CD4-positive, CD25-positive, alpha-beta regulatory T cell (primary cell): ENCODE measurements at places on chromosomes 2 and 18. TPM values are rescaled to one million over a fixed set of nuclear protein-coding genes. Genes with fewer than 3 reads are reported as not detected.
A peak's percentile ranks its signal among the peaks of the same experiment; 100 is the strongest.

- peak; percentile 45 for DNase-seq
Observed at GRCh38 chr2:15943378-15944280, 3.3 kb downstream of the MYCN start.

DNA sequence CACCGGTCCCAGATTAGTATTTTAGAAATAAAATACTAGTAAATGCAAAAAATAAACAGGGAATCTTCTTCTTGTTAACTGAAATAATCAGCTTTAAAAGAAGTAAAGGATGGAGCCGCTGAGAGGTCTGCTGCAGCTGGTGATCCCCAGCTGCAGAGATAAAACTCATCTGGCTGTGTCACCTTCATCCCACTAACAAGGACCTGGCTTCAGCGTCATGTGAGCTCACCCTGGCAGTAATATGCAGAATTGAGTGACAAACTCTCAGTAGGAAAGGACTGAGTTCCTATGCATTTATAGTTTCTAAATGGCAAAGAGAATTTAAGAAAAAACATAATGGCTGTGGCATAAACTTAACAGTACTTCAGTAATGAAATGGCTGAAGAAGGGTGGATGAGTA is 27.3 kb downstream of the VPS4B start:
- no peak for DNase-seq

Gene SCN1A
- total RNA-seq = not detected

- DNase-seq = no peak
Observed at GRCh38 chr2:238339814-238340213, 19.5 kb downstream of the TRAF3IP1 start.

DNA sequence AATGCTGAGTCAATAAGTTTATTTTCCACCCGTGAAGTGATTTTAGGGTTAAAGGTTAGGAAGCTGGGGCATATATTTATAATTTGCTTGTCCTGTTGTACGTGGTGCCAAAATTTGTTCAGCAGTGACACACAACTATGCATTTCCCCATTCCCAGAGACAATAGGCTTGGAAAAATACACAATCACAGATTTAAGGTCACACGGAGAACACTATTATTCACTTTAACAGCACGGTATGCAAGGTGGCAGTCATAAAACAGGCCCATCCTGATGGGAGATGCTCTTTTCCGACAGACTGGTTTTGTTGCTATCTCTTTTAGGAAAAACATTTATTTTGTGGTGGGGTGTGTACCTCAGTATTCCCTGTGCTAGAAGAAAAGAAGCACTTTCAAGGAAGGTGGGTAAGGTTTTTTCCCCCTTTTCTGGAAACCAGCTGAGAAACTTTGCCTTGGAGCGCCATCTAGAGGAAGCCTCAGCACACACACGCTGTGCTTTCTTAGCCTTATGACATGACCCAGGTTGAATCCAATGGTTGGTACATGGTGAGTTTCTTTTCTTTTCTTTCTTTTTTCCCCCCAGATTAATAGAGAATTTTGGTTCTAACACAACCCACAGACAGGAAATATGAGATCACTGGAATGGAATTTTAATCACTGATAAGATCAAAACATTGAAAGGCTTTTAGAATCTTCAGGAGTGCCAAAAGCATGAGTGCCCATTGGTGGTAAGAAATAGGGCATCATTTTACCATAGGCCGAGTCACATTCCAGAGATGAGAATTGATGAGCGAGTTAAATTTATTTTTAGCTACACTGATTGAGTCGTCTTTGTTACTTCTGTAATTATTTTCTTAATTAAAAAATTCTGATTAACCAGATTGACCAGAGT is 332.1 kb downstream of the AGPS start:
- peak; percentile 47 for DNase-seq

Gene PAX8
- total RNA-seq = 1.8 TPM

- DNase-seq = no peak
Observed at GRCh38 chr2:21009662-21010225, 34.1 kb downstream of the APOB start.

- no peak for DNase-seq
Observed at GRCh38 chr2:127066942-127067341, 40.0 kb downstream of the BIN1 start.

Gene RTTN
- 36.4 TPM for total RNA-seq

- DNase-seq = no peak
Observed at GRCh38 chr2:126748188-126748760, 92.3 kb downstream of the GYPC start.

- DNase-seq = peak; percentile 31
Observed at GRCh38 chr2:102063487-102063911, 71.7 kb downstream of the IL1R2 start.

DNA sequence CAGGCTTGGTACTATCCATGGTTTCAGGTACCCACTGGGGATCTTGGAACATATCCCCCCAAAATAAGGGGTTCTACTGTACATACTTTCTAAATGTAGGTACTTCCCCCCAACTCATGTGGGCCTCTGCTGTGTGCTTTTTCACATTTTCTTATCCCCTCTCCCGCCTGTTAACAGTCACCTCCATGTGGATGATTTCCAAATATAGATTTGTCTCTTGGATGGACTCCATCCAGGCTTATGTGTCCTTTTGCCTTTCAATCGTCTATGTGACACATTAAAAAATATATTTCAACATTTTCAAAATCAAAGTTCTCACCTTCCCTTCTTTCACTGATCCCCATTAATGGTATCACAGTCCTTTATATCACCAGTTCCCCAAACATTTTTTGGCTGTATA is 44.4 kb downstream of the OSBPL6 start:
- no peak for DNase-seq

- no peak for DNase-seq
Observed at GRCh38 chr18:61209801-61210200, 123.4 kb upstream of the CDH20 start.

GRCh38 chr18:34623557-34623956 is 86.5 kb upstream of the DTNA start:
- no peak for DNase-seq

- DNase-seq = no peak
Observed at GRCh38 chr2:206422493-206422892, 20.8 kb upstream of the ADAM23 start.

GRCh38 chr2:237529452-237530402 is 36.6 kb upstream of the PRLH start:
- DNase-seq = no peak

Gene PSD4
- total RNA-seq = 124 TPM

DNA sequence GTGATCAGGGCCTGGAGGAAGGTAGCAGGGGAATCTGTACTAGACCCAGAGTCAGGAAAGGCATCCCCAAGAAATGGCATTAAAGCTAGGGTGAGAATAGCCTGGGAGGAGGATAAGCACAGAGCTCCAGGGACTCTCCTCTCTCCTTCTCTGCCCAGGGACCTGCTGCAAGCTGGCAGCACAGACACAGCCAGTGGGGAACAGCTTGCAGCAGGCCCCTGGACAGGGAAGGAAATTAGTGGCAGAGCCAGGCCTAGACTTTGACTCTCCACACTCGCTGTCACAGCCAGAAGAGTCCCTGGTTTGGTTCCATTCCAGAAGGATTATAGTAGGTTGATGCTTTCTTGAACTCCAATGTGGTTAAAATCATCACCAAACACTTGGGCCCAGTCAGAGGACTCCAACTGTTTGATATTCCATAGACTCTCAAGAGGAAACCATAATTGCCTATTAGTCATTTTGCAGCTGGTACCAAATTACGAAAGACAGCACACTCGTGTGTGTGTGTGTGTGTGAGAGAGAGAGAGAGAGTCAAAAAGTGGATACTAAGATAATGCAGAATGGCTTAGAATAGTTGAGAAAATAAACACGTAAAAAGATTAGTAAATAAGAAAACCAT is 95.5 kb upstream of the ATP8B1 start:
- no peak for DNase-seq

Gene SPRED2
- total RNA-seq = 6.3 TPM

- no peak for DNase-seq
Observed at GRCh38 chr2:118431997-118432396, 343.7 kb downstream of the INSIG2 start.

GRCh38 chr2:140654565-140654964 is 1476.3 kb downstream of the LRP1B start:
- no peak for DNase-seq

GRCh38 chr2:60312618-60313017 is 240.8 kb downstream of the BCL11A start:
- DNase-seq = peak; percentile 3

DNA sequence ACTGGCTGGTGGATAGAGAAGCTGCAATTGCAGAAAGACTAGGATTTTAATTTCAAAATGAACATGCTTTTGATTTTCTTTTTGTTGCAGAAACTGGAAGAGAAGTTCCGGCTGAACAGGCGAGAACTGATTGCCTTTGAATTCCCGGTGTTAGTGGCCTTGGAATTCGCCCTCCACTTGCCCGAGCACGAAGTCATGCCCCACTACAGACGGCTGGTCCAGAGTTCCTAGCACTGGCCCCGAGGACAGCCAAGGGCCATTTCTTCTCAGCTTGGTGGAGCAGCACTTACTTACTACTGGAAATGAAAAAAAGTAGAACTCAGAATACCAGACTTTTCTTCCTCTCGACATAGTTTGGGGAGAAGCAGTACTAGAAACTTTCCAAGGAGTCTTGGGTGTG is 121.9 kb downstream of the CABLES1 start:
- DNase-seq = no peak

Gene SDC1
- total RNA-seq = not detected

GRCh38 chr2:221716426-221717303 is 144.6 kb upstream of the EPHA4 start:
- no peak for DNase-seq

DNA sequence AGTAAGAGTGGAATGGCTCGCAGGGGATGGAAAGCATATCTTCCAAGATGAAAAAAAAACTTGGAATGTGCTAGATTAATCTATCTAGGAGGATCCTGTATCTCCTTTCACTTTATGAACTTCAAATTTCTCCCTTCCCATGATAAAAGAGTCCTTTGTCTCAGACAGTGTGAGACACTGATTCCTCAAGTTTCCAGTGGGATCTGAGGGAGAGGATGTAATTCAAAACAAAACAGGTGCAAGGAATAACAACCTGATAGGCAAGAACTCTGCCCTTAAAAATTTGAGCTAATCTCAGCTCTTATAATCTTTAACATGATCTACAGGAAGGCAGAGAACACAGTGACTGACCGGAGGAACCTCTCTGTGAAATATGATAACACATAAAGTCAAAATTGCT is 162.0 kb upstream of the ZFP36L2 start:
- DNase-seq = no peak

- DNase-seq = no peak
Observed at GRCh38 chr18:3530807-3531206, 80.8 kb downstream of the TGIF1 start.

DNA sequence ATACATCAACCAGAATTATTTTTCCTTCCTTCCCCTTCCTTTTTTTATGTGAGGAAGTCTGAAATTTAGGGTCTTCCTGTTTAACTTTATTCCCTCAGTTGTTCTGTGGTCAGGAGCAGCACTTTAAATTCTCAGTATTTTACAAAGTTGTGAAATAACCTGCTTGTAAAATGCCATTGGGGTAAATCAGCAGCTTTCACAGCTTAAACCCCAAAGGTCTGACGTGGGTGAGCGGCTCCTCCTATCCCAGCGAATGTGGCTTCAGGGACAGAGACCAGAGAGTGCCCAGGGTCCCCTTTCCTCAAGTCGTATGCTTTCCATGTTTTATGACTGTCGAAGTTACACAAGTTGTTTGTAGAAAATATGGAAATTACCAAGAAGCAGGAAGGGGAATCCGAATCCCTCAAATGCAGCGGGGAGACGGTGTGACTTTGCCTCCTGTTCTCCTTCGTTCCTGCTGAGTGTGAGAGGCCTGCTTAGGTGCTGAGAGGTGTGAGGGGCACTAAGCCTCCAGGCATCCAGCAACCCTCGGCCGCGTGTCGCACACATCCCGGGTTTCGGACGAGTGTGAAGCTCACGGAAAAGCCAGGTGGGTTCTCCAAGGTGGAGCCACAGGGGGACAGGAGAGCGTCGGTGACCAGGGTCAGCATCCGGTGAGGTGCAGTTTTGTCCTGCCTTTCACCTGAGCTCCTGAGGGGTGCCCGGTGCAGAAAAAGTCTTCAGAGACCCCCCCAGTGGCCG is 10.8 kb upstream of the KCNG2 start:
- DNase-seq = no peak

GRCh38 chr18:23992089-23992940 is 22.2 kb upstream of the TTC39C start:
- DNase-seq = peak; percentile 49

DNA sequence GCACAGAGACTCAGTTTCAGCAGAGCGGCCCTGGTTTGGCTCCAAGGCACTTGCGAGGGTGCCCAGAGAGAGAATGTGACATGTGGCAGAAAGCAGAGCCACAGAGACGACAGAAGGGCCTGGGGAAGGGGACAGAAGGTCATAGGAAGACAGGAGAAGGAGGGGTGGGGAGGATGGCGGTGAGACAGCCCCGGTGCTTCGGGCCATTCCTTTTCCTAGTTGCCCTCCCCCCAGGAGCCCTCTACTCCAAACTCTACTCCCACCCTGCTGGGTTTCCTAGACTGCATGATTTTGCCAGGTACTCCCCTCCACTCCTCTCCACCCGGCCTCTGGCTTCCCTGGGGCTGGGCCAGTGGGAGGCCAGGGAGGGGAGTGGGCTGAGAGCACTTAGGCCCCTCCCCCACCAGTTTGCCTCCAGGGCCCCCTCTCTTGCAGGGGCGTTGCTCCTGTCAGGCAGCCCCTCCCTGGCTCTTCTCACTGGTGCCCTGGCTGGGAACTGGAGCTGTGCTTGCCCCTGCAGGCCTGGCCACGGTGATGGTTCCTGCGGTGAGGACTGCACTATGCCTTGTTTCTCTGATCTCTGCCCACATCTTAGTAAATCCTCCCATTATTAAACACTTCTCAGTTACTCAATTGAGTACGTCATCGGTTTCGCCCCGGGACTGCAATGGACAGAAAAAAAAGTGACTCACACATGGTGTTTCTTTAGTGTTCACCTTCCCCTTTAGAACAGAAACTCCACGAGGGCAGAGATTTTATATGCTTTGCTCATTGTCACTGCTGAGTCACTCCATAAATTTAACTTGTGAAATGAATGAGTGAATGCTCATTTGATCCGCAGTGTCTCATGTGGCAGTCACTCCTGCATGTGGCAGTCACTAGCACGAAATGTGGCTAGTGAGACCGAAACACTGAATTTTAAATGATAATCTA is 58.7 kb upstream of the SP3 start:
- no peak for DNase-seq

GRCh38 chr2:72255540-72255939 is 107.9 kb upstream of the CYP26B1 start:
- DNase-seq = no peak

GRCh38 chr2:218828477-218828778 is 3.2 kb downstream of the PRKAG3 start:
- DNase-seq = no peak

GRCh38 chr2:222477962-222478608 is 53.7 kb downstream of the SGPP2 start:
- no peak for DNase-seq

DNA sequence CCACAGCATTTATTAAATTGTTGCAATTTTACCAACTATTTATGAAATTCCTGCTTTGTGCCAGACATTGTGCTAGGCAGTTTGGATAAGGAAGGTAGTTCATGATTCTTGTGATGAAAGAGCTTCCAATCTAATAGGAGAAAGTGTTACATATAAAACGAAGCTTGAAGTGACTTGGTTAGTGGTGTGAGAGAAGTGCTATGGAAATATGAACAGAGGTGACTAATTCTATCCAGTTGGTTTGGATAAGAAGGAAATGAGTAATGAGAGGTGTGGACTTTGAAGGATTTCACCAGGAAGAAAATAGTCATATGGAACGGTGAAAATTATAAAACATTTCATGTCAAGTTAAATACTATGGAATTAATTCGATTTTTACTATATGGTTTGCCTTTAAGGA is 48.6 kb downstream of the EML6 start:
- DNase-seq = no peak

- no peak for DNase-seq
Observed at GRCh38 chr2:200089040-200089755, 133.8 kb downstream of the MAIP1 start.

GRCh38 chr18:61988100-61988499 is 95.3 kb upstream of the RNF152 start:
- no peak for DNase-seq
